Effector CD4-positive, alpha-beta T cell (primary cell): ENCODE measurements at places on chromosomes 2 and 18.
A peak's percentile ranks its signal among the peaks of the same experiment; 100 is the strongest.

GRCh38 chr2:43135583-43135982, 90.8 kb downstream of the ZFP36L2 start:
- DNase-seq: no peak

DNA sequence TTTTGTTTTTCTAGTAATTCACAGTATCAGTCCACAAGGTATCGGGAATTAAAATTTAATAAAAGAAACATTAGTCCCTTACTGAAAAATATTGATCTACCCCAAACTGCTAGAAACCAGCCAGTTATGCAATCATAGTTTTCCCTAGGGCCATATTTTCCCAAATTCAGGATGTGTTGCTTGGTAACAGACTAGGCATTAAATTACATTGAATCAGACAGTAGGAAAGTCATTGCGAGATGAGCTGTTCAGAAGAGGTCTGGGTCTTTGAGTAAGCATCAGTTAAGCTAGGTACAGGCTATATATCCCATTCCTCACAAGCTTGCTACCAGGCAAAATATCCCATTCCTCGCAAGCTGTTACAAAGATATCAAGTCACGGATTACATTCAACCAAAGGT, 123.0 kb upstream of the CCDC150 start:
- no peak for DNase-seq

DNA sequence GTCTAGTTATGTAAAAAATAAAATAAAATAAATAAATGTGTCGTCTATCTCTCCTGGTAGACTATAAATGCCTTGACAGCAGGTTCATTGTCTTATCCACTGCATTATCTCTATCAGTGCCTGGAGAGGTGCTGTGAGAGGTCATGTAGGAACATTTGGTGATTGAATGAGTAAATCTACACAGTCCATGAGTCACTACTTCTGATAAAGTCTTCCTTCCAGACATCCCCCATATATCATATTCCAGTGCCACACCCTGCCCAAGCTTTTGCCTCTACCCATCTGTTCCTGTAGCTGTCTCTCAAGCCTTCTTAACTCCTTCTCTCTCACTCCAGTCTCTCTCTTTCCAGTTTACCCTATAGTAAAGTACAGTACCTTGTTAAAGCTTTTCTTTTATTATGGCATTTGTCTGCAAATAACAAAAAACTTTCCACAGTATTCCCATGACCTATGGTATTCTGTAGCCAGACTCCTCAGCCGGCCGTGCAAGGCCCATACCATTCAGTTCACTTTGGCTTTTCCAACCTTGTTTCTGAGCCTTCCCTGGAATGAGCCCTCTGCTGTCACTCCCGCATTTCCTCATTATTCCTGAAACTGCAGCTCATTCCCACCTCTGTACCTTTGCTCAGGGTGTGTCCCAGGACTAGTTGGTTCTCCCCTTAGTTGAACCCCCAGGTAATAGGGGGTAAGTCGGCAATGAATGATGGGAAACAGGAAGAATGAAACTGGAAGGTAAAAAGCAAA, 37.5 kb downstream of the ANXA4 start:
- no peak for DNase-seq

GRCh38 chr2:239803102-239803765, 221.9 kb downstream of the NDUFA10 start:
- no peak for DNase-seq

DNA sequence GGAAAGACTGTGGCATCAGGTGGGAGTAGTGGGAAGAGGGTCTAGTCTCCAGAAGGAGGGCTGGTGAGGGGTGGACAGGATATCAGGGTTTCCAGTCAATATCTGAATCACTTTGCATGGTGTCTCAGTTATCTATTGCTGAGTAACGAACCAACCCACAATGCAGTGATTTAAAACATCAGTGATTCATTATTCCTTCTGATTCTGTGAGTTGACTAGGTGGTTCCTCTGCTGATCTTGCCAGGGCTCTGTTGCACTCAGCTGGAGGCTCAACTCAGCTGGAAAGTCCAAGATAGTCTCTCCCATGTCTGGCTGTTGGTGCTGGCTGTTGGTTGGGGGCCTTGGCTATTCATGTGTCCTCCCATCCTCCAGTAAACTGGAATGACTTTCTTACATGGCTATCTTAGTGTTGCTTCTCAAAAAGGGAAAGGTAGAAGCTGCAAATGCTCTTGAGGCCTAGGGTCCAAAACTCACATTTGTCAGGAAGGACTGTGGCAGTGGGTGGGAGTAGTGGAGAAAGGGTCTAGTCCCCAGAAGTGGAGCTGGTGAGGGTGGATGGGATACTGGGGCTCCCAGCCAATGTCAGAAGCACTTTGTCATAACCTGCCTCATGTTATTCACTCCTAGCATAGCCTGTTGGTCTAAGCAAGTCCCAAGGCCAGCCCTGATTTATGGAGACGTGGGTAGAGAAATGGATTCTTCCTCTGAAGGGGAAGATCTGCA, 13.9 kb downstream of the IL1F10 start:
- no peak for DNase-seq

DNA sequence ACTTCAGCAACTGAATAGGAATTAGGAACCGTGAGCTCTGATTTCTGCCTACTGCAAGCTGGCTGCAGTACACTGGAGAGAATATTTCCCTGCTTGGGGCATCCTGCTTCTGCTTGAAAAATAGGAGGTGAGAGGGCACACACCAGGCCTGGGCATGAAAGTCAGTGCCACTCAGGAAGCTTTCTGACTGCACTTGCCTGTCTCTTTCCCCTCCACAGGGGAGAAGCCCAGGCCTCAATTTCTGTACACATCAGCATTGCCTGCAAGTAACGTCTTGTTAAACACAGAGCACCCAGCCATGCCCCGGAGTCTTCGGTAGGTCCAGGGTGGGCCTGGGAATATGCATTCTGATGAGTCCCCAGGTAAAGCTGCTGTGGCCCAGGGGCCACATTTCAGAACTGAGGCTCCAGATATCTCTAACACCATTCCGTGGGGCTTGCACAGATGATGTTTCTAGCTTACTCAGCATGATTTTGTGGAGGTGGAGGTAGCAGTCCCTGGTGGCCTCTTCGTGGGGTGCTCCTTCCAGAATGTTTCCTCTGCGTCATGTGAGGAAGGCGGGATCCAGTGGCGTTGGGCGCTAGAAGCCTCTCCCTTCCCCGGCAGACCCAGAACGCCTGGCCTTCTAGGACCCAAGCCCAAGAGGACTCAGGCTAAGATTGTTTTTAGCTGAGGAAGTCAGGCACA, 114.1 kb downstream of the ZBTB7C start:
- DNase-seq: no peak

DNA sequence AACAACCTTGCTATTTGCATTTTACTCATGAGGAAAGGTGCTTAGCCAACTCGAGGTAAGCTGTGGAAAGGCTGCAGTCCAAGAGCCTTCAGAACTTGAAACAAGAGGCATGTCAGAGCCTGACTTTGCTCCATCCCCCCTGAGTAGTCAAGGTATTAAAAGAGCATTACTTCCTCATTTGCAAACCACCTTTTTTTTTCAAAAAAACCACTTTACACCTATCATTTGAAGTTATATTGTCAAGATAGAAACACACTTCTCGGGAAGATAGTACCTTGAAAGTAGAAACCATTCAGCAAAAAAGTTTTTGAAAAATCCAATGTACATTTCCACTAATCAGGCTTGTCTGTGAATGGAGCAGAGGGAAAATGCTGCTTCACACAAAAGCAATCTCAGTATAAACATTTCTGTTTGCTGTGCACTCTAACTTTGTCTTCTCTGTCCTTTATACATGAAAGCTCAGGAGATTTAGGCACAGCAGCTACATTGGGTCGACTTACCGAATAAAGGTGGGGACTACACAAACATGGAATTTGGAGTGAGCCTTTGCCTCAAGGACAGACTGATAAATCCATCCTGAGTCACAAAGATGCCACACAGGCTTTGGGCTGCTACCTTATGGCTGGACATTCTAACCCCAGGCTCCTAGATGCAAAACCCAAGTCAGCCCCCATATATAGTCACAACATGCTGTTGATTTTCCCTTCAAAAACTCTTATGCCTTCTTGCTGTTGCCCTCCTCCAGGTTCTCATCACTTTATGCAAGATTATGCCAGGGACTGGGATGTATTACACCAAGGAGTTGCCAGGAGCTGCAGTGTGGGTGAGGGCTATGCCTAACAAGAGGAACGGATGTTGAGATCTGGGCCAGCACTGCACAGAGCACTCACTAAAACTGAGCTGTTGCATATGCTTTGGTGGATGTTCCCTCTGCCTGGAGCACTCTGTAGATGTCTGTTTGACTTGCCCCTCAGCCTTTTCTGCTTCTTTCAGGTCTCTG, 41.4 kb upstream of the EML4 start:
- no peak for DNase-seq

DNA sequence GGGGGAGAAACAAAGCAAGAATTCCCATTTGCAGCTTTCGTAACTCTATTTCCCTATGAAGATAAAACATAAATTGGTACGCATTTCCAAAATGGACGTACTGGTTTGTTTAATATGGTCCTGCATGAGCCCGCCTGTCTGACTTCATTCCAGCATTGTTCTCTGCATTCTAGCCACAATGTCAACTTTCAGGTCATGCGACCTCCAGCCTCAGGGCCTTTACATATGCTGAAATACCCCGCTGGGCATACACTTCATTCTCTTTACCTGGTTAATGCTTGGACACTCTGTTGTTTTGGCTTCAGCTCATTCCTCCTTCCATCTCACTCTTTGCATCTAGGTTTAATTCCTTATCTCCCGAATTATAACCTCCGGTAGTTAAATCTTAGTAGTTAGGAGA, 103.7 kb upstream of the DNMT3A start:
- no peak for DNase-seq

DNA sequence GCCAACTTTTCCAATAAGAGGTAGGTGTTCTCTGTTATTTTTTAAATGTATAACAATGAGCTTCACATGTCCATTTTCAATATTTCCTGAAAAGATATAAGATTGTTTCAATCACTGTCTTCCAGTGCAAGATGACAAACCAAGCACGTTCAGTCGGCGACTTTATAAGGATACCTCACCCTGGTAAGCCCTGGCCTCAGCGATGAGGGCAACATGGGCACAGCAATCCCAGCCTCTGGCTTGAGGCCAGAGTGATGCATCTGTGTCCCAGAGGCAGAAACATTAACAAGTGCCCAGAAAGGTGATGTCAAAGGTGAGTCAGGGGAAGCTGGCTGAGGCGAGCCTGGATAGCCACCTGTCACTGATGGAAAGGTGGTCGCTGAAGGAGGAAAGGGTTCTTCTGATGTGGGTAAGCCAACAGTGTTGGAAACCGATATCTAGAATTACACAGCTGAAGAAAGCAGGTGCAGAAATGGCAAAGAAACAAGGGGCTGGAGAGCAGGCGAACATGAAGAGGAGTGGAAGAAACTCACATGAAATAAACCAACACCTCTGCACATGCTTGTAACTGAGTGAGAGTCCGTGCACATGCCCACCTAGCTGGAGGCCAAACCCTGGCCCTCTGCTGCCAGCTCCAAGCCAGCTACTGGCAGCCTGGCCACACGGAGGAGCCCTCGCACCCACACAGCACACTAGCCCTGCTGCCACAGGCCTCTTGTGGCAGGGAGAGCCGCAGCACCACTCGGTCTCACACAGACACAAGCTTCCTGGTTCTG, 65.5 kb downstream of the FBXO15 start:
- DNase-seq: peak; percentile 42

GRCh38 chr2:28702878-28703277, 48.8 kb upstream of the PPP1CB start:
- DNase-seq: no peak

DNA sequence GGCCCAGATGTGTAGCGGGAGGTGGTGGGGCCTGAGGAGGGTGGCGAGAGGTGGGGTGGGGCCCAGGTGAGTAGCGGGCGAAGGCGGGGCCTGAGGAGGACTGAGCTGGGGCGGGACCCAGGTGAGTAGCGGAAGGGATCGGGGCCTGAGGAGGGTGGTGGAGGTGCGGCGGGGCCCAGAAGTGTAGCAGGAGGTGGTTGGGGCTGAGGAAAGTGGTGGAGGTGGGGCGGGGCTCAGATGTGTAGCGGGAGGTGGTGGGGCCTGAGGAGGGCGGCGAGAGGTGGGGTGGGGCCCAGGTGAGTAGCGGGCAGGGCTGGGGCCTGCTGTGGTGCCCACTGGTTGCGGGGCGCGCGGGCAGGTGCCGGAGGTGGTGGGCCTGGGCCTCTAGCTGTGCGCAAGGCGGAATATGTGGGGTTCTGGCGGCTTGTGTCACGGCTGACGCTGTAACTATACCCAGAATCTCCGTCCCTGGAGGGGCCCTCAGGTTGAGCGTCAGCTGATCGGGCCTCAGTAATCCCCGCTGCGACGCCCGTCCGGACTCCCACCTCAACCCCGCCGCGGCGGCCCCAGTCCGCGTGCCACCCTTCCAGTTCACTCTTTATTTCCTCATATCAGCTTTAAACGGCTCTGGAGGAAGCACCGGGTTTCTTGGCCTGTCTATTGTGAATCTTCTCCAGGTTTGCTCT, 866 bp upstream of the SF3B6 start:
- DNase-seq: no peak

DNA sequence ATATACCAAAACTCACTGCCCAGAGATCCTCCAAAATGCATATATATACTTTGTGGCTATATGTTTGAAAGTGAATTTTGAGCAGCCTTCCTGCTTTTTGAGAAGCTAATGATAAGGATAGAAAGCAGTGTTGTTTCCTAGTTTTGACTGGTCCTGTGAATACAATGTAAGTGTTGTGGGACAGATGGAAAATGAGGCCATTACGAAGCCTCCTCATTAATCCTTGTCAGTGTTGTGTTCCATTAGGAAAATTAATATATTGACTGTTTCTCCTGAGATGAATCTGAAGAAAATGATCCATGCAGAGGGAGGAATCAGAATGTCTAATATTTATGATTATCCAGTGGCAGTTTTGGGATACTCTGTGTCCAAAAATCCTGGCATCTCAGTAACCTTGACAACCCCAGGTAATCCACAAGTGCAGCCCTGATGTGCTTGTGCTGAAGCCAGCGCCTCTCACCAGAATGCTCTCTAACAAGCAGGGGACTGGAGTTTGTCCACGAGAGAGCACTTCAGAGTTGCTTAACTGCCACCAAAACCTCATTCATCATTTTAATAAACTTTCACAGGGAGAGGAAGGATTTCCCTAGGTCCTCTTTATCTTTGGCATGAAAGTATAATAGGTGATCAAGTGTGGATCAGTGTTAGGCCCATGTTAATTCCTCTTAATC, 418.6 kb downstream of the CMPK2 start:
- DNase-seq: no peak

DNA sequence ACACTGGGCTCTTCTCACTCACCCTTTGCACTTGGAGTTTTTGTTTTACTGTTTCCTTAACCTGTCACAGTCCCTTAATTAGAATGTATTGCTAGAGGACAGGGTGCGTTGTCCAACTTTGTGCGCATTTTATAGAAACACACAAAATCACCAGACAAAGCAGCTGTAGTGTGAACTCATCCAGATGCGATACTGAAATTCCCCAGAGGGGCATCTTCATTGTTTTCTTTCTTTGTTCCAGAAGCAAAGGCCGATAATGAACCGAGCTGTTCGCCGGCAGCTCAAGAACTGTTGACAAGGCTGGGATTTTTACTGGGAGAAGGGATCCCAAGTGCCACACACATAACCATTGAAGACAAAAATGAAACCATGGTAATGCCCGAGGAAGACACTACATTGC, 137.6 kb downstream of the WDSUB1 start:
- no peak for DNase-seq

DNA sequence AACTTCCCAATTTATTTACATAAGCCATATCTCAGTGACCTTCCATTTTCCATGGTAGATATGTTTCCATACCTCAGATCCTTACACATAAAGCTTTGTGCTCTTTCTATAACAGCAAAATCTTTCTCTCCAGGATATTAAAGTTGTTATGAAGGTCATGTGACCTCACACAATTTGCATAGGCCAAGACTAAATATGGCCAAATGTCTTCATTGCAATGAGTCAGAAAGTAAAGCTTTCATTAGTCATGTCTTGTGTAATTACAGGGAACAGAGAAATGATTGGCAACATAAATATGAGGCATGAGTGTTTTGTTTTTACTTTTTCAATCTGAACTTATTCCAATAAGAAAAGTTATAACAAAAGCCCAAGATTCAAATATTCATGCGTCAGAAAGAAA, 243.5 kb downstream of the ASXL3 start:
- no peak for DNase-seq
